ENCODE measurements at places on chromosomes 4 and X.
A peak's percentile ranks its signal among the peaks of the same experiment; 100 is the strongest.

DNA sequence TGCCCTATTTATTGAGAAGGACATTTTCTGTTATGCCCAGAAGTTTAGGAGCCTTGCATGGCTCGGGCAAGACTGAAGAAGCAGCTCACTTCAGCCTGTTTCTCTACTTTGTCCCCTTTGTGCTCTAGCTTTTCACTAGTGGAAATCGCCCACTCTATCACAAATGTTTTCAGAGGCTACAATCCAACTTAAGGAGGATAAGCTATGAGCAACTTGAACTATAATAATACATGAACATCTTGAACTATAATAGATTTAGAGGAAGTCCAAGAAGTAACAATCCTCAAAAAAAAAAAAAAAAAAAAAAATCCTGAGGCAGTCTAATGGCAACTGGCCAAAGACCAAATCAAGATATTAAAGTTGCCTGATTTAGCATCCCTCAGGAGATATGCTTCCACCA, 452.3 kb downstream of the IL1RAPL1 start:
- no peak for DNase-seq

DNA sequence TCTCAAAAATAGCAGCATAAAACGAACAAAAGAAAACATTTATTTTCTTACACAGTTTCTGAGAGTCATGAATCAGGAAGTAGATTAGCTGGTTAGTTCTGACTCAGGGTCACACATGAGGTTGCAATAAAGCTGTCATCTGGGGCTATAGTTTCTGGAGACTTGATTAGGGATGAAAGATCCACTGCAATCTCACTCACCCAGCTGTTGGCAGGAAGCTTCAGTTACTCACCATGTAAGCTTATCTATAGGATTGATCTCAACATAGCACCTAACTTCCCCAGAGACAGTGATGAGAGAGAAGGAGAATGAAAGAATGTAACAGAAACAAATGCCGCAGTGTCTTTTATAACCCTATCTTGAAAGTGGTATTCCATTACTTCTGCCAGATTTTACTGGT, 435.5 kb downstream of the GABRG1 start:
- DNase-seq, result no peak

DNA sequence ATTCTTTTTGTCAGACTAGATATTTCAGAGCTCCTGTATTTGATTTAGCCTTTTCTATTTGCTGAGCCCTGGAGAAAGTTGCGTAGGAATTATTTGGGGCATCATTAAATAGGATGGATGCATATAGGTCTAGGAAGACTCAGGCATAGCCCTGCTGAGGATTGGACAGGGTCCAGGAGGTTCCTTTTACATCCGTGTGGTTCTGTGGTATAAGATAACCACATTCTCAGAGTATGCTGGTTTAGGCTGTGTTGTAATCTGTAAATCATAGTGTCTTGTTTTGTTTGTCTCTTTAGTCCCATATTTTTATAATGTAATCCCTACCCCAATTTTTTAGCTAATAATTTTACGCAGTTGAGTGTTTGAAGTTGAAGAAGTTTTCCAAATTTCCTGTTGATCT, 513.7 kb downstream of the RPA4 start:
- DNase-seq, result no peak

- no peak for DNase-seq
Observed at GRCh38 chrX:100645106-100645505, 1.1 kb downstream of the SRPX2 start.

- DNase-seq, result no peak
Observed at GRCh38 chrX:72027024-72027913, 104.4 kb downstream of the RTL5 start.

- DNase-seq, result no peak
Observed at GRCh38 chrX:75546724-75547511, 24.1 kb upstream of the ZDHHC15 start.

GRCh38 chr4:147096667-147097604, 151.3 kb upstream of the TTC29 start:
- peak; percentile 40 for DNase-seq

DNA sequence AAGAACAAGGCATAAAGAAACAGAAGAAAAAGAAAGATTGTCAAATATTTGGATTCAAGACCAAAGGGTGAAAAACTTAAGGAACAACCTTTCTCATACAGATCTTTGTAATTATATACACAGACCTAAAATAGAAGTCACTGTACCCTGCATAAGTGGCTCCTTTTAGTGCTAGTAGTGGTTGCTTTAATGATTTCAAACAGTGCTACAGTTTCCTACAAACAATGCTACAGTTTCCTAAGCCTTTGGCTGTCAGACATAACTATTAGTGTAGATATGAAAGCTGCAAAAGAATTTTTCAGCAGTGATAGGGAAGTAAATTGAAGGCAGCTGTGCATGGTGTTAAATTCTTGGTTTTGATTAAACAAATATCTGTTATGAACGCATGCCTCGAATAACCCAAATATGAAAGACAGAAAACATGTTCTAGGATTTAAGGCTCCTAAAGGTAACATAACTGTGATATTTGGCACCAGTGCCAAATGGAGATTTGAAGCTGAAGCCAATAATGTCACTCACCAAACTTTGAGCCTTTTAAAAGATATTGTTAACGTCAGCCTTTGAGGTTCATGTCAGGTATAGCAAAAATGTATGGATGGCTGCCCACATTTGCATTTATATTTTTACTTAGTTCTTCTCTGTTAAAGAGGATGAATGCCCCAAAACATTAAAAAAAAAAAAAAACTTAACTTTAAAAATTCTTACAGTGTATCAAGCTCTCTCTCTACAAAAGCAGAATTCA, 36.6 kb downstream of the SMARCAD1 start:
- DNase-seq, result no peak

- no peak for DNase-seq
Observed at GRCh38 chrX:43589735-43590134, 66.4 kb upstream of the MAOA start.

GRCh38 chrX:30580641-30581040, 3.1 kb upstream of the TASL start:
- DNase-seq, result no peak

- no peak for DNase-seq
Observed at GRCh38 chr4:127162741-127163140, 470.0 kb upstream of the INTU start.

GRCh38 chrX:120664081-120664480, 34.2 kb upstream of the C1GALT1C1 start:
- DNase-seq, result peak; percentile 35

DNA sequence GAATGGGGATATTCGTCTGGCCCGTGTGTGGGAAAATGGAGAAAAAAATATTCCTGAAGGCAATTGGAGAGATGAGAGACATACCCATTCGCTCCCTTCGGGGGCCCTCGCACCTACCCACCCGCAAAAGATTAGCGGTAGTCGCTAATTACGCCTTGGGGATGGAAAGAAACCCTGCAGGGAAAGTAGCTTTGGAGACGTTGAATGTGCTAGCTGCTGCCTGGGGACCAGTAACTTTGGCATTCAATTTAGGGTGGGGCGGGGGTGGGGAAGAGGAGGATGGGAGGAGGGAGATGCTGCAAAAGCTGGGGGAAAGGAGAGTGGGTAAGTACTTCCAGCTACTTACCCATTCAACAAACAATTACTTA, 407 bp upstream of the ZC4H2 start:
- DNase-seq, result no peak

GRCh38 chr4:158192439-158193158, 17.7 kb upstream of the TMEM144 start:
- no peak for DNase-seq

GRCh38 chr4:169398316-169398715, 127.6 kb upstream of the SH3RF1 start:
- DNase-seq, result no peak

GRCh38 chr4:13611283-13611842, 16.2 kb downstream of the BOD1L1 start:
- no peak for DNase-seq

DNA sequence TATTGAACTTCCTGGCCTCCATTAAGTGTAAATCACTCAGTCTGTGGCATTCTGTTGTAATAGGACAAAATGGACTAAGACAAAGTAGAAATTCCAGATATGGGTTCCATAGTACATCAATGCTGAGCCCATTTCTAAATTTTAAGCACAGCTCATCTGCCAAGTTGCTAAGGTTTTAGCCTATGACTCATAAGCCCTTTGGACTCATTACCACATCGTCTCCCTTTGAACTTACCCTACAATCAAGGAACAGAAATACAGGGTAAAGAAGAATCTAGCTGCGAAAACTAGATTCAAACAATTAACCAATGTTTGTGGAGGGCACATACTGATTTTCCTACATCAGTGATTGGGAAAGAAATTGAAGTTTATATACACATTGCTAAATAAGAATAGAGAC, 31.8 kb downstream of the NAA11 start:
- DNase-seq, result no peak

DNA sequence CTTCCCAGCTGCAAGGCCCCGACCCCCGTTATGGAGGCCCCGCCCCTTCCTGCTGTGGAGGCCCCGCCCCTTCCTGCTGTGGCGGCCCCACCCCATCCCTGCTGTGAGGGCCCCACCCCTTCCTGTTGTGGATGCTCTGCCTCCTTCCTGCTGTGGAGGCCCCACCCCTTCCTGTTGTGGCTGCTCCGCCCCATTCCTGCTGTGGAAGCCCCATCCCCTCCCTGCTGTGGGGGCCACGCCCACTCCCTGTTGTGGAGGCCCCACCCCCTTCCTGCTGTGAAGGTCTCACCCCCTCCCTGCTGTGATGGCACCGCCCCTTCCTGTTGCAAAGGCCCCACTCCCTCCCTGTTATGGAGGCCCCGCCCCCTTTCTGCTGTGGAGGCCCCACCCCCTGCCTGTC, 104.9 kb upstream of the PSAPL1 start:
- peak; percentile 94 for DNase-seq

- DNase-seq, result no peak
Observed at GRCh38 chr4:181541396-181541795, 701.8 kb upstream of the TENM3 start.

DNA sequence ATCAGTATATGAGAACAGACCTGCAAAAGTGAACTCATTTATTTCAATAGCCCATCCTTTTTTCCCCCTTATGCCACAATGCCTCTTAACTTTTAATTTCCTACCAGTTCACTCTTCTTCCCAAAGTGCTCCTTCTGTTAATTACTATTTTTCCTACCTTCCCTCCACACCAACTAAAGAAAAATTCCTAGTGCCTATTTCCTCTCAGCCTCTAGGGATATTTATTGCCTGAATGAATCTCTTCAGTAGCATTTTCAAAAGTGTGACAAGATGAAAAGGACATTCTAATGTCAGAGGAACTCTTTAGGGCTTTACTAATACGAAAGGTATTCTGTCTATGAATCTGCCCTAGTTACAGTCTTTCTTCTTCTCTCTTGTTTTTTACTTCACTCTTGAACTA, 181.1 kb upstream of the SPRY1 start:
- no peak for DNase-seq

GRCh38 chrX:145923376-145923775, 105.7 kb downstream of the SLITRK2 start:
- no peak for DNase-seq

GRCh38 chr4:52841682-52842456, 20.2 kb upstream of the RASL11B start:
- no peak for DNase-seq
